GM12864 (cell line): ENCODE measurements at places on chromosomes 3 and 15.

GRCh38 chr3:14457999-14458398 is 55.6 kb downstream of the SLC6A6 start:
- DNase-seq = no peak

DNA sequence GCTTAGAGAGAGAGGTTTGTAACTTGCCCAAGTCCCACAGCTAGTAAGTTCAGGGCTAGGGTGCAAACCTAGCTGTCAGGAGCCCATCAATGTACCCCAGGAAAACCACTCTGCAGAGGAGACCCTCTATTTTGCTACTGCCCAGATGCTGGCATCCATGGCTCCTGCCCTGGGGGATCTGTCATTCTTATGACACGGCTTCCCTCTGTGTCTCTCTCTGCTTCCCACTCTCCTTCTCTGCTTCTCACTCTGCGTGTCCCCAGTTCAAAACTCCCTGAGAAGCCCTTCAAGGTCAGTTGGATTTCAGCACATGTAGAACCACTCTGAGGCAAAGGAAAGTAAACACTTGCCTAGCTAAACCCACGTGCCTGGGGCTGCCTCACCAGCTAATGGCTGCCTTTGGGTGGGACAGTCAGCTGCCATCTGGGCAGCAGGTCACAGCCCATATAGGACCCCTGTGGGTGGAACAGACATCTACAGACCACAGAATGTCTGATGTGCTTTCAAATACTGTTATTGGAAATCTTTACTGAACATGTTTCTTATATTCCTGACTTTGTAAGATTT is 29.4 kb upstream of the SLCO2A1 start:
- DNase-seq = no peak

DNA sequence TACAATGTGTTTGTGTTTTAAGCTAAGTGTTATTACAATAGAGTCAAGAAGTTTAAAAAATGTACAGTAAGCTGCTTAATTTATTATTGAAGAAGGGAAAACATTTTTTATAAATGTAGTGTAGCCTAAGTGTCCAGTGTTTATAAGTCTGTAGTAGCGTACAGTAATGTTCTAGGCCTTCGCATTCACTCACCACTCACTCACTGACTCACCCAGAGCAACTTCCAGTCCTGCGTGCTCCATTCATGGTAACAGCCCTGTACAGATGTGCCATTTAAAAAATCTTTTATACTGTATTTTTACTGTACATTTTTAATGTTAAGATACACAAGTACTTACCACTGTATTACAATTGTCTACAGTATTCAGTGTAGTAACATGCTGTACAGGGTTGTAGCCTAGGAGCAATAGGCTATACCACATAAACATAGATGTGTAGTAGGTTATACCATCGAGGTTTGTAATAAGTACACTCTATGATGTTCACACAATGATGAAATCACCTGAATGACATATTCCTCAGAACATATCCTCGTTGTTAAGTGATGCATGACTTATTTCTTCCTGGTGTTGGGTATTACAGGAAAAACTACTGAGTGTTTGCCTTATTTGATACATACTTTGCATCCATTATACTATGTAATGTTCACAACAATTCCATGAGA is 156.6 kb upstream of the NUDT16 start:
- no peak for DNase-seq

DNA sequence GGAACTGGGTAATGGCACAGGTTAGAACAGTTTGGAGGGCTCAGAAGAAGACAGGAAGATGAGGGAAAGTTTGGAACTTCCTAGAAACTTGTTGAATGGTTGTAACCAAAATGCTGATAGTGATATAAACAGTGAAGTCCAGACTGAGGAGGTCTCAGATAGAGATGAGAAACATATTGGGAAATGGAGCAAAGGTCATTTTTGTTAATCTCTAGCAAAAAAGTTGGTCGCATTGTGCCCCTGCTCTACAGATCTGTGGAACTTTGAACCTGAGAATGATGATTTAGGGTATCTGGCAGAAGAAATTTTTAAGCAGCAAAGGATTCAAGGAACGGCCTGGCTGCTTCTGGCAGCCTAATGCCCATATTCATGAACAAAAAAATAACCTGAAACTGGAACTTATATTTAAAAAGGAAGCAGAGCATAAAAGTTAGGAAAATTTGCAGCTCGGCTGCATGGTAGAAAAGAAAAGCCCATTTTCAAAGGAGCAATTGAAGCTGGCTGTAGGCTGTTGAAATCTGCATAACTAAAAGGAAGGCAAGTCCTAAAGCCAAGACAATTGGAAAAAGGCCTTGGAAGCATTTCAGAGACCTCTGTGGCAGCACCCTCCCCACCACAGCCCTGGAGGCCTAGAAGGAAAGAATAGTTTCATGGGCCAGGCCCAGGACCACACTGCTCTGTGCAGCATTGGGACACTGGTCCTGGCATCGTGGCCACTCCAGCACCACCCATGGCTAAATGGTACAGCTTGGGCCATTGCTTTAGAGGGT is 182.6 kb upstream of the CD96 start:
- DNase-seq = no peak

DNA sequence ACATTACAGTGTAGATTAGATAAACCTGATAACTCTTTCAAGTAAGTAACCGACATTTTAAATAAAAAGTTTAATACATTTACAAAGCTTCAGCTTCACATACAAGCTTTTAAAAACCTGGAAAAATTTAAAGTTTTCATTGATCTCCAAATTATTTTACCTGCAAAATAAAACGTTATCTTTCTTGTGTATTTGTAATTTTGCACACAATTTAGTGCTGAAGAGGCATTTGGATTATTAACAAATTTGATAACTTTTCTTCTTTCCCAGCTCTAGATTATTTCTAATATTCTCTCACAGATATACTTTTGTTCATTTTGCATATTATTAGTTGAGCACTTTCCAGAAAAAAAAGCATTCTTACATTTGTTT is 24.2 kb upstream of the MBNL1 start:
- DNase-seq = no peak

DNA sequence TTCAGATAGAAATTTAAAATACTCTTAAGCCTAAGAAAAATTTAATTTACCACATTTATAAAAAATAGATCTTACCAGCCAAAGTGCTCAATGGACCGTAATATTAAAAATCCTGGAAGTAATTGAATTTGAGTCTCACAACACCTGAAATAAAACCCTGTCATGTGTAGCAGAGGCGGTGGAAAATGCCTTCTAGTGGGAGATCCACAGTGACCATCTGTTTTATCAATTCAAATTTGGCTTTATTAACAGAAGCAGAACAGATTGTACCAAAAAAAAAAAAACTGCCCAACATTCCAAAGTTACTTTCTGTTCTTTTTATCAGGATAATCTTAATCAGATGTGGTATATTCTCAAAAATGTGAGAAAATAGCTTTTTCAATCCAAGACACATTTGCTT is 71.7 kb downstream of the DMXL2 start:
- no peak for DNase-seq

DNA sequence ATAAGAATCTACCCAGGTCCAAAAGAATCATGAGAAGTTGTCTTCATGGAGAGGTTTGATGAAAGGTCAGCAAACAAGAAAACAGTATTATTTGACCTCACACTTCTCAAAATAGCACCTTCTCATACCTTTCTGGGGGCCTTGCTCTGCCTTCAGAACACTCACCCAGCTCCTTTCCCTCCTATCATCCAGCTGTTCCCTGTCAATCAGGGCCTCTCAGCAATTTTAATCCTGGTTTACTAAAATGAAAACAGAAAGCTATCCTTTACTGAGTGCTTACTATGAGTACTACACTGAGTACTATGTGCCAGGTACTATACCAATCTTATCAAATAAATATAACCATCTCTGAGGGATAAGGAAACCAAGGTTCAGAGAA is 138.6 kb downstream of the GAP43 start:
- DNase-seq = no peak

DNA sequence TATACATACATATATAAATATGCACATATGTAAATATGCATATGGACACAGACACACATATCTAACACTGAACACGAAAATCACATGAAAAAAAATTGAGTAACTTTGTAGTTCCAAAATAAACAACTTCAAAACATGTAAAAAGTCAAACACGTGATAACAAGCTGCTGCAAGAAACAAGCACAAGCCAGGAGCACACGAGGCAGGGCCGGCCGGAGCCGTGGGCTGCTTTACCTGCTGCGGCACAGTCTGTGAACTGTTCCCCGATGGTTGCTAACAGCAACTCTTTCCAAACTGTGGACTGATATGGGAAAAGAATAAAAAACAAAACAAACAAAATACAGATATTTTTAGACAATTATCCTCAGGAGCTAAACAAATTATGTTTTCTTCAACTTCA is 31.6 kb downstream of the EIF4E3 start:
- DNase-seq = no peak

DNA sequence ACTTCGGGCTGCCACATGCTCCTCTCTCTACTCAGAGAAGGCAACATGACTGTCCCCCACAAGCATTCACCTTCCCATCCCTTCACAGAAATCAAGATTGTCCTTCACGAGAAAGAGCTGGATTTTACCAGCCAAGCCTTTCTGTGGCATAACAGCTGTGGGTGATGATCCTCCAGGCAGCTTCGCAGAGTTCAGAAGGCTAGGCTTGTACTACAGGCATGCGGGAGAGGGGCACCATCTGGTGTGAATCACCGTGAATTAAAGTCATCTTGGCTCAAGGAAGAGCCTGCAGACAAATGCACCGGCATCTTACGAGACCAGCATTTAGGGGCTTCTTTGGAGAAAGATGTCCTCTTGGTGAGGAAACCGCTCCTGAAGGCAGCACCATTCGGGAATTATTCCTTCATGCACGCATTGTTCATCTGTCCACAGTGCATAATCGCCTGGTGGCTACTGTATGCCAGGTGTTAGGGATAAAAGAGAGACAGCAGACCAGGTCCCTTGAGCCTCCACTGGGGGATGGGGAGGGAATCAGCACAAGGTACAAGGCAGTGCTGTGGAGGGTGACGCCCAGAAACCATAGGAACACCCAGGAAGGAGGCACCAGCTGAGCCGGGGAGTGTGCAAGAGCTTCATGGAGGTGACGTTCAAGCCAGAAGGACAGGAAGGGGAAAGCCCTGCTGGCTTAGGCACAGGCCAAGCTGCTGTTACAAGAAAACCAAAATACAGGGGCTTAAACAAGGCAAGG is 108.6 kb downstream of the TMEM266 start:
- DNase-seq = no peak

- no peak for DNase-seq
These were observed 40.4 kb downstream of the ABTB1 start for GRCh38 chr3:127712881-127713771.

DNA sequence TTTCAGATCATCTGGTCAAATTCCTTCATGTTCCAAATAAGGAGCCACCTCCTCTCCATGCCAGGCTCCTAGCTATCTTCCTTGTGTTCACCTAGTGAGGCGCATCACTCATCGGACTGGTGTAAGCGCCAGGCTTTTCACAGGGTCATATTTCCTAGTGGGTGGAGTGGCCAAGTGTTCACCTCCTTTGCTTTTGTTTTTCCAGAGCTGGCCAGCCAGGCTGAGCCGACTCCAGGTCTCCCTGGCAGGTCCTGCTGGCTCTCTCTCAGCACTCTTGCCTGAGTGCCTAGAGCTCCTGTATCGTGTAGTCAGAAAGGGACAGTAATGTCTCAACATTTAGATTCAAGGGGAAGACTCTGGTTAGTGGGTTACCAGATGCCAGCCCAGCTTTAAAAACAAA is 31.0 kb downstream of the HEG1 start:
- no peak for DNase-seq

GRCh38 chr3:50323092-50323600 is 601 bp upstream of the HYAL2 start:
- no peak for DNase-seq

DNA sequence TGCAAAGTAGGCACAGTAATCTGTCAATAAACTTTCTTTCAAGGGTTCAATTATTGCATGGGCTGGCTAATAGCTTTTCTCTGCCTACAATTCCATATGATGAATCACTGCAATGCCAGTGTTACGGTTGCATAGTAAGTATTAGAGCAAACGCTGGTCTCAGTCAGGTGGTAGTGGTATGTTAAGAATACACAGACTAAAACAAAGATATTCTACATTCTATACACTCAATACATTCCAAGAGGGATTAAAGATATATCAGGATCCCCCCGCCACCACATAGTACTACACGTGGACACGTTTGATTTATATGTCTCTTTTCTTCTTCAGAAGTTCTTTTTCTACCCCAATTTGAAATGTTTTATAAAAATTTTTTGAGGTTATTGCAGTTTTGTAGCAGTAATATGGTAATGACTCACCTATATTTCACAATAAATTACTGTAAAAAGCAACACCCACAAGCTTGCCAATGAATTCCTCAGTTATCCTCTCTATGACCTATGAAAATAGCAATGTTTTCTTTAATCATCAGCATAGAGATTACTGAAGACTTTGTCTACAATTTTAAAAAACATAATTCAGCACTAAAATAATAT is 68.2 kb downstream of the CD200R1L start:
- DNase-seq = no peak

- DNase-seq = no peak
These were observed 55.8 kb upstream of the CTNNB1 start for GRCh38 chr3:41143421-41144031.

- no peak for DNase-seq
These were observed 54.7 kb downstream of the CEP70 start for GRCh38 chr3:138539352-138539751.

GRCh38 chr3:44584646-44585501 is at the start of gene ZNF660:
TSS of gene ZNF660 (plus strand) at chr3:44584964. CDS start at chr3:44594194, 9,230 bp downstream.
- DNase-seq = no peak

DNA sequence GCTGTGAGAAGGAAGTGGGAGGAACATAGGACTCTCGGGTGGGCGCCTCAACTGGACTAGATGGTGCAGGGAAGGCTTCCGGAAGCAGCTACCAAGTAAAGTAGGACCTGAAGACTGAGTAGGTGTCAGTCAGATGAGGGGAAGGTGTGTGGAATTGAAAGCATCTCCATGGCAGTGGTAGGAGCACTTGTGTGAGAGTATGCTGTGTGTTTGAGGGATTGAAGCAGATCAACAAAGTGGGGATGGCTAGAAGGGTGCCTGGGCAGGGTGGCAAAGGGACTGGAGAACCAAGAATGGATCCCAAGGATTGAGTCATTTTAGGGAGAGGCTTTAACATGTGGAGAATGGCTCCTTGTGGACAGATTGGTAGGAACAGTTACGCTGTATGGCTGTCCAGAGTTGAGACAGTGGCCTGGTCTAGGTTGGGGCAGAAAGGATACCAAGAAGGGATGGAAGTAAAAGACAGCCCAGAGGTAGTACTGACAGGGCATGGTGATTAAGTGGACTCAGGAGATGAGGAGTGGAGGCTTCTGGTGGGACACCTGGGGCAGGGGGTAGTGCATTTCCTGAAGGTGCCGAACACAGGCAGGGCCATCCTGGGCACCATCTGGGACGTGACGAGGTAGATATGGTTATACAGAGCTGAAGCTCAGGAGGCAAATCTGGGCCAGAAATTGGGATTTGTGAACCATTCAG is 1.5 kb downstream of the UQCC5 start:
- DNase-seq = no peak

- no peak for DNase-seq
These were observed 18.3 kb upstream of the GASK1A start for GRCh38 chr3:42960786-42961185.
